ENCODE measurements at places on chromosomes 12 and 14. TPM values are rescaled to one million over a fixed set of nuclear protein-coding genes. Genes with fewer than 3 reads are reported as not detected.

Gene LRRC43
- polyA plus RNA-seq: 4.8 TPM

Gene FAM90A1
- not detected for polyA plus RNA-seq

Gene IL22
- not detected for polyA plus RNA-seq

Gene ETV6
- polyA plus RNA-seq: 1.6 TPM

All from neural cell (in vitro differentiated cells).